Vagina (tissue), 2 donors: ENCODE measurements at places on chromosomes 13 and 19.

DNA sequence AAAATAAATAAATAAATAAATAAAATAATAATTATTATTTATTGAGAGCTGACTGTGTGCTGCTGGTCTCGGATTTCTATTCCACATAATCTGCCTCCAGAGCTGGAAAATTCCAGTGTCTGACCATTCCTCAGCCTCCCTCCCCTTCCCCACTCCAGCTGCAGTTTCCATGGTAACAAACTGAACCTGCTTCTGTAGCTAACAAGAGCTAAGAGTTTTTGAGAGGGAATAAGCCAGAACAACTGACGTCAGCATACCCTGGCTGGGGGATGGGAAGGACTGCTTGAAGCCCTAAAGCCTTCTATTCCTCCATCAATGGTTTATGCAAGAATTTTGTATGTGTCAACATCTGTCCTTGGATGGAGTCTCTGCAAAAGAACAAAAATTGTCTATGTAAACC lies 26.0 kb upstream of the PEG3 start:
- no peak for DNase-seq

- no peak for DNase-seq
Observed at GRCh38 chr13:28856287-28856686, 36.1 kb downstream of the MTUS2 start.

- no peak for DNase-seq
Observed at GRCh38 chr19:35642798-35643254, 1.3 kb downstream of the ETV2 start.

GRCh38 chr13:43270130-43270830 lies 246.9 kb downstream of the DNAJC15 start:
- DNase-seq, result no peak

DNA sequence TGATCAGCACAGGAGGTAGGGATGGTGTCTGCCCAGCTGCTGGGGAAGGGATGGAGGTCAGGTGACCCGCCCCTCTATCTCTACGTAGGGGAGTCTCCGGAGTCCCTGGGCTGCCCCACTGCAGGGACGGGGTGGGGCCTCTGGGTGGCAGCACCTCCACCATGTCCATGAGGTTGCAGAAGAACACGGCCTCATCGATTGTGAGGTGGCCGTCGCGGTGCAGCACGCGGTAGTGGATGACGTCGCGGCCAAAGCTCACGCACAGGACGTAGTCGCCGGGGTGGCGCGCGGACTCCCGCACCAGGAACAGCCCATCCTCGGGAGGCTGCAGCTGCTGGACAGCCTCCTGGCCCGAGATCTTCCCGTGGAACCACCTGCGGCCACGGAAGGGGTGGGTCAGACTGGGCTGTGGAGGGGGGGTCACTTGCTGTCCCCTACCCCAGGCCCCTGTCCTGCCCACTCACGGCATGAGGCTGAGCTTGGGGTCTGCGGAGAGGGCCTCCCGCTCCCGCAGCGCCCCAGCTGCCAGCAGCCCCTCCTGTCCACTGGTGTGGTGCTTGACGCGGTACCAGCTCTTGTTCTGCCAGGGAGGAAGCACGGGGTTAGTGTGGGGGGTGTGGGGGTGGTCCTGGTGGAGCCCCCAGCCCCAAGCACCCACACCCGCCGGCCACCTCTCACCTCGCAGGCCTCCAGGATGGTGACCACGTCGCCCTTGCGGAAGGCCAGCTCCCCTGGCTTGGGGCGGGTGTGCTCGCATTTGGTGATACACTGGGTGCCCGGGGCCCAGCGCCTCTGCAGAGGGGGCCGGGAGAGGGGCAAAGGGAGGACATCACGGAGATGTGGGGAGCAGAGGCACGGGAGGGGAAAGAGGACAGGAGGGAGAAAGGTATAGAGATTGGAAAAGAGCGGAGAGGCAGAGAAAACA lies 2.3 kb downstream of the MATK start:
- DNase-seq, result no peak

GRCh38 chr13:77779552-77780272 lies 82.2 kb downstream of the SLAIN1 start:
- DNase-seq, result no peak

GRCh38 chr13:21934284-21934683 lies 263.4 kb downstream of the FGF9 start:
- DNase-seq, result no peak

DNA sequence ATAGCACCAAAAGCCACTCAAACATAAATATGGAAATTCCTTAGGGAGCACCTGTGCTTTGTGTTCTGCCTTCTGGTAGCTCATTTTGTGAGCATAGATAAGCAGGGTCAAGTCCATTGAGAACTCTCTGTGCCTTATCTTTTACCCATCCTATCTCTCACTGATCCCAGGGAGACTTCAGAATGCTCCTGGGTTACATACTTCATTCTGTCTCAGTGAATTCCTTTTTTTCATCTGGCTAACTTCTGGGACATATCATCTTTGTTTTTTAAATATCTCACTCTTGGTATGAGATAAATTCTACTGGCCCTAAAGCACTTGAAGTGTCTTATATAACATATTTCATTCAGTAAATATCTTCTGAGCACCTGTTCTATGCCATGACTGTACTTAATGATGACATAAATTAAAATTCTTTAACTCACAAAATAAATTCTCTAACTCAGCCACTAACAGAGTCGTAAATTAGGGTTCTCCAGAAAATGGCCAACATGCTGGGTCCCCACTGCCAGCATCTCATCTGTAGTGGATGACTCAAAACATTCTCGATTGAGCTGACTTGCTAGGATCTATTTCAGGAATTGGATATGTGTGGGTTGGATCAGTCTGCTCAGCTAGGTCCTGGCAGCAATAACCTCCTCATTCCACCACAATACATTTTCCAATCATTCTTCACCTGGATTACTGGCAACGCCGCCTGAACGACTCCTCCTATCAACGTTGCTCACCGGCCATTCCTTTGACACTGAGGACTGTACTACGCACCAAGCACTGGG lies 170.2 kb downstream of the FOXO1 start:
- DNase-seq, result no peak

DNA sequence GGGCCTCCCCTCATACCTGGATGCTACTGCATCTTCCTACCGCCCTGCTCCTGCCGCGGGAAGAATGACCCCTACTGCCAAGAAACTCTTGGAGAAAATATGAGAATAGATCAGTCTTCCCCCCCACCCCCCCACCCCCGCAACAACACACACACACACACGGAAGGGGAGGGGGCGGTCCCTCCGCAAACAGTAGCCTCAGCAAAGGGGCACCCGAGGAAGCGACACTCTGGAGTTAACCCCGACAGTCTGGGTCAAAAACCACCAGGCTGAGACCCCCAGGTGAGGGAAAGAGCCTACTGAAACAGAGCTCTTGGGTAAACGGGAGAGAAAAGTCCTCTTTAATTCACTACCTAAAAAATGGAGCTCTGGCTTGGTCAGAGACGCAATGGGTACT lies 1.2 kb downstream of the MED26 start:
- no peak for DNase-seq

DNA sequence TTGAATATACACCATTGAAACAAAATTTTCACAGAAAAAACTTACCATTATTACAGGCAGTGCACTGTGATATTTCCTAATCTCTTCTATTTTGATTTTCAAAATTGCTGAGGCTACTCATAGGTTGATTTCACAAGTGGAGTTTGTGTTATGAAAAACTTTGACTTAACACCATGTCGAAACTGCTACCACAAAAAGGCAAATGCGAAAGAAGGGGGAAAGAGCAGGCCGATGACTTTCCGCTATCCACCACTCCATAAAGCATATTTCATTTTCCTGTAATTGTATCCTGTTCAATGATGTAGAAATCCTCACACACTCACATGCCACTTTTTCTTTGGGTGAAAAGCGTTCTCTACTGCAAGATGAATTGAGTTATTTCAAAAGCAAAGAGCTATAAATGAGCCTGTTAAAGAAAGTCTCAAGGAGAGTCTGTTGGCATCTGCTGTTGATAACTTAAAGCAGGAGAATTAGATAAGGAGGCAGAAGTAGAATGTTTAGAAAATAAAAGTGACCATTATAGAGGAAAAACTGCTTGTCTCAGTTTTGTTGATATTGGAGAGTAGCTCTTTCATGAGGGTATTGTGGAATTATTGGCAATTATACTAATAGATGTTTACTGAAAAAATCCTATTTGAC lies 18.8 kb downstream of the KL start:
- DNase-seq, result no peak

DNA sequence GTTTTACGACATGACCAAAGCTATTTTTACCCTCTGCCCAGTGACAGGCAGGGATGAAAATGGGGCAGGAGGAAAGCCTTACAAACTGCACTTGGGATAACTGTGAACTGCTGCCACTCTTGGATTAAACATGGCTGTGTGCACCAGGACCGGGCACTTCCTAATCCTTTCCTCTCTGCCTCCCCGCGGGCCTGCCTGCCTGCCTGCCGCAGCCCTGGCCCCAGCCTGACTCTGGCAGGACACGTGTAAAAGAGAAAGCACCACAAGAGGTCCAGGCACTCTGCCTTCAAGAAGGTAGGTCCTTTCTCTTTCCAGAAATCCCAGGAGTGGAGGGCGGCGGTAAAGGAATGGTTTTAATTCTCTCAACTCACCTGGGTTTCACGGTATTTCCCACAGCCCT lies 4.8 kb downstream of the TSHZ3 start:
- no peak for DNase-seq

GRCh38 chr13:111929036-111929616 lies 137.8 kb upstream of the SOX1 start:
- DNase-seq, result no peak
